ENCODE measurements at places on chromosomes 7 and 10.

- no peak for DNase-seq
Measured at GRCh38 chr7:128219636-128220035, 21.4 kb upstream of the LEP start.

GRCh38 chr7:44062180-44062902 lies 3.0 kb downstream of the PGAM2 start:
- DNase-seq: peak; percentile 26

GRCh38 chr7:29924006-29924405 lies 65.6 kb downstream of the SCRN1 start:
- no peak for DNase-seq

GRCh38 chr7:91295576-91295975 lies 31.3 kb downstream of the FZD1 start:
- DNase-seq: no peak

Data from head of caudate nucleus (tissue), 42 donors.